T-helper 1 cell (primary cell): ENCODE measurements at places on chromosomes 3 and 15.

DNA sequence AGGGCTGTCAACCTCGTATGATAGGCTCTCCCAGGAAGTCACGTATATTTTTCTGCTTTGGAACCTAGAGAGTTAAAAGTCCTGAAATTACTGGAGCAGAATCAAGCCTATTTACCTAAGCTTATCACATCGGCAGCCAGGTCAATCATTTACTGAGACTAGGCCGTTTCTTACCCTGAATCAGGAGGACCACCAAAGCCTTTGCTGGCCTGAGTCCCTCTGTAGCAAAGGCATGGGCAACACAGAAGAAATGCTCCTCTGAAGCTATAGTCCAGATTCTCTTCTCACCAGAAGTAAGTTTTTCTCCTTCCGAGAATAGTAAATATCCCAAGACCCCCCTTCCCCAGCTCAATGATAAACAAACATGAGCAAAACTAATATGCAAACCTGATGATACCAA, 125.9 kb upstream of the PHLDB2 start:
- DNase-seq = no peak

DNA sequence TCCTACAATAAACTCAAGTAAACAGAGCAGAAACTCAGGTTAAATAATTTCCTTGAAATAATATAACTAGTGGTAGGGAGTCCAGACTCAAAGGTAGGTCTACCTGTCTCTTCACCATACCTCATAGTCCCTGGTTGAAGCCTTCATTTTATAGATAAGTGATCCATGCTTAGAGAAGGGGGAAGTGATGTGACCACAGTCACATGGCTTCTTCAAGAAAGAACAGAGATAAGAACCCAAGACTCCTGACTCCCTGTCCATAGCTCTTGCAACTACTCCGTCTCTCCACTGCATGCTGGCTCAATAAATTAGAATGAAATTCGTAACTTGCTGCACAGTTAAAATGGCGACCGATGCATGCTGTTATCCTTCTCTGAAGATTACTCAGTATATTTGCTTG, 11.0 kb upstream of the C15orf61 start:
- DNase-seq = no peak

- DNase-seq = no peak
These were observed 100.8 kb downstream of the KLF13 start for GRCh38 chr15:31427411-31427810.

DNA sequence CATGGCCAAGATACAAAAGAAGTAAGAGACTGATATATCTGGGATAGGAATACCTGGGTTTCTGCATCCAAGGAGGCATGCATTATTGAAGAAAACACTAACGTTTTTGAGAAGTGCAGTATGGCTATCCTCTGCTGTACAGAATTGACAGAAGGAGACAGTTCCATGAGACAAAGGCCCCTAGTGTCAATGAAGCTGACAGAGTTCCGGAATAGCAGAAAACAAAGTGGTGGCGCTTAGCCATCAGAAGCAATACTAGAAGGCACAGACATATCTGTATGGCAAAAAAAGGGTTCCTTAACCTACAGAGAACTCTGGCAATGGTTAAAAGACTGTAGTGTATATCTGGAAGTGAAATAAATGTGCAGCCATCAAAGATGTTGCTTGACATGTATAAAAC, 77.8 kb downstream of the VGLL3 start:
- DNase-seq = no peak

DNA sequence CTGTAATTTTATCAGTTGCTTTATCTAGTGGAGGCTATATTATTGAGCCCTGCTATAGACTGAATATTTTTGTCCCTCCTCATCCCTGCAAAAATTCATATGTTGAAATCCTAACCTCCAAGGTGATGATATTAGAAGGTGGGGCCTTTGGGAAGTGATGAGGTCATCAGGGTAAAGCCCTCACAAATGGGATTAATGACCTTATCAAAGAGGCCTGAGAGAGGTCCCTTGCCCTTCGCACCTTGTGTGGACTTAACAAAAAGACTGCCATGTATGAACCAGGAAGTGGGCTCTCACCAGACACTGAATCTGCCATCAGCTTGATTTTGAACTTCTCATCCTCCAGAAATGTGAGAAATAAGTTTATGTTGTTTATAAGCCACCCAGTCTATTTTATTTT, 381.4 kb upstream of the ONECUT1 start:
- no peak for DNase-seq

GRCh38 chr3:181330257-181330656, 340.7 kb upstream of the DNAJC19 start:
- no peak for DNase-seq

DNA sequence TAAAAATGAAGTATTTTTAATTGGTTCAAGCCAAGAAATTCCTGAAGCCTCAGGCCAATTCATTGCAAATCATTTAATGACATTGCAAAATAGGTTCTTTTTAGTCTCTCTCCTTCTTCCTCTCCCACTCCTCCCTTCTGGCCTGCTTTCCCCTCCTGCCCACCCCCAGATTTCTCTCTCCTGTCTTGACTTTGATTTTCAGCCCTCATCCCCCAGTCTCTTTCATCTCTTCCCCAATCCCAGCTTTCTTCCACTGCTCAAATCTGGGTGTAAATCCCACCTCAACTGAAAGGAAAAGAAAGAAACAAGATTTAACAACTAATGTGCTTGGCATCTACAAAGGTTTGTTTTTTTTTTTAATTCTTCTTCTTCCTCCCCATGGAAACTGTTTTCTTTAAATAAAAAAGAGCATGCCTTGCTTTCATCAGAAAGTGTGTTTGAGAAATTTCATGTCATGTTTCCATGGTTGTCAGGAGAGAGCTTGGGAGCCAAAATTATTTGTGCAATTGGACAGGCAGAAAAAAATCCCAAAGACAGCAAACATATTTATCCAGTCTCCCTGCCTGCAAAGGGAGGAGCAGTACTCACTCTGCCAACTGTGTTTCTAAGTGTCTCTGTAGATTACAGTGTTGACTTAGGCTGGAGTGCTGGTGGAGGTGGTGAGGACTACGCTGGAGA, 50.4 kb downstream of the BOC start:
- DNase-seq = no peak
